ENCODE measurements at places on chromosomes 1 and 21.

DNA sequence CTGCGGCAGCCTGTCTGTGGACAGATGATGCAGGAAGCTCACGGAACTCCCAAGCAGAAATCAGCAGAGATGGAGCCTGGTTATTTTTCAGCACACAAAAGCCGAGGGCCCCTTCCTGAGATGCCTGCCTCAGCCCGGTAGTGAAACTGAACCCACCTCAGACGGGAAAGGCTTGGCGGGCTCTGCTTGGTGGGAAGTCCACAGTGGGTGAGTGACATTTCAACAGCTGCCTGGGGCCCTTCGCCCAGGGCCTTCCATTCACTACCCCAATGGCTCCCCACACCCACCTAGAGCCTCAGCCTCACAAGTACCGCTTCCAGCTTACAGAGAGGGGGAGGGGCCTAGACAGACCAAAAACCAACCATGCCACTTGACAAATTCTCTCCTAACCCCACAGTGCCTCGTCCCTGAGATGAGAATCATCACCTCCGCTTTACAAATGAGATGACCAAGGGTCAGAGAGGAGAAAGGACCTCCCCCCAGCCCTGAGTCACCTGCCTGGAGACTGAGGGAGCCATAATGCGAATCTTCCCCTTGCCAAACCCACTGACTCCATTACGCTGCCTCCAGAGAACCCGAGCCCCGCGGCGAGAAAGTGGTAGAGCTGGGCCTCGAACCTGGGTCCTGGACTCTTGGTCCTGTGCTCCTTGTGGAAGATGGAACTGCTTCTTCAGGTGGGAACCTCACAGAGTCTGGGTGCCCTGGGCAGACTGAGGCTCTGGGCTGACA lies 3.4 kb upstream of the ECE1 start:
- DNase-seq, result no peak

- no peak for DNase-seq
Measured at GRCh38 chr1:50852889-50853288, 107.2 kb downstream of the FAF1 start.

GRCh38 chr1:15151377-15151806 lies 2.2 kb upstream of the TMEM51 start:
- DNase-seq, result no peak

- DNase-seq, result no peak
Measured at GRCh38 chr1:185966471-185966870, 232.3 kb downstream of the HMCN1 start.

GRCh38 chr1:212479188-212479587 lies 46.5 kb downstream of the NENF start:
- DNase-seq, result no peak

DNA sequence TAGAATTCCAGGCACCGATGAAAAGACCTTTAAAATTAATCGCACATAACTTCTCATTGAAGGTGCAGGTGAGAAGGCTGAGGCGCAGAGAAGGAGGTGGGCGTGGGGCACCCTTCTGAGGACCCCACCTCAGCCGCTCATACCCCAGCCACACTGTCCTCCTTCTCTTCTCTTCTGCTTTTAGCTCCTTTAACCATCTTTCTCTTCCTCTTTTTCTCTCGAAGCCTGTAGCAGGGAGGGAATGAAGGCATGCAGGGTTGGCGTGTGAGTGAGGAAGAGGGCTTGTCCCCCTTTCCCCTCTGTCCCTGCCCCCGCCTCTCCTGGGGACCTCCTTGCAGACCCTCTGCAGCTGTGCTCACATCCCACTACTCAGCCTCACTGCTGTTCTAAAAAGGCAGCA lies 57.8 kb upstream of the CACNA1E start:
- no peak for DNase-seq

DNA sequence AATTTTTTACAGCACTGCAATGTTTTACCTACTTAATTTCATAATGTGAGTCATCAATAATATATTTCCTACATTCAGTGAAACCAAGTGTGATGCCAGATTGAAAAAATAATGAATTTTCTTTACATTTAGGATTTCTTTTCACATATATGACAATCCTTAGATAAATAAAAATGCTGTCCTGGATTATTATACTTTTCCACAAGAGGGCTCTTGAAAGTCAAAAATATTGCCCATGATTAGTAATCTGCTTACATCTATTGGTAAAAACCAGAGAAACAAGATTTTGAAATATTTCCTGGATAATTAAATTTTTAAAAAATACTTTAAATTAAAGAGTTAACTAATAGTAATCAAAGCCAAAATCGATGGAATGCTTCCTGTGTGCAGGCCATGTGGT lies 86.8 kb upstream of the PLPPR4 start:
- DNase-seq, result no peak

DNA sequence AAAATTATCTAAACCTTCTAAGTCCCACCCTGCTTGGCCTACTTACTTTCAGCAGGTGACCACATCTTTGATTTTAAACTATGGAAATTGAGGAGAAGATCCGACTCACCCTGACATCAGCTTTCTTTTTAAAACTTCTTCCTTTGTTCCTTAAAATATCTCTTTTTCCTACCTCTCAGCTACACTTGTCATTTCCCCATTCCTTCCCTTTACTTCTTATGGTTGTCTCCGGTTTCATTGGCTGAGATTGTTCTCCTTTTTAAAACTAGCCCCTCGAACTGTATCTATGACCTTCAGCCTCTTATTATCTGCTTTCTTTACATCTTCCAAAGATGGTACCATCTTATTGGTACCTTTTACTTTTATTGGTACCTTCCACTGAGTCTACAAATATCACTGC lies 87.8 kb upstream of the NRIP1 start:
- no peak for DNase-seq

DNA sequence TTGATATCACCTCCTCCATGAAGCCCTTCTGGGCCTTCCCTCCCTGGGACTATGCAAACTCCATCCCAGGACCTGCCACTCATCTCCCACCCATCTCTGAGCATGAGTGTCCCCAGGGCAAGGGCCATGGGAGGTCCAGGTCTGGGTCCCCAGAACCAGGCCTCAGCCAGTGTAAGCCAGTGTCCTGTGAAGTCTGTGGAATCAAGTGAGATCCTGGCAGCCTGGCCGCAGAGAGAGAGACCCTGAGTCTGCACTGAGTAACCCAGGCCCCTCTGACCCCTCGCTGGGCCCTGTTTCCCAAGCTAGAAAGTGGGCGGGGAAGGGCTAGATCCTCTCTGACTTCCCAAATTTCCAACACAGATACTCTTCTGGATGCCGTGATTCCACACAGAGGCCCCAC lies 132.7 kb downstream of the DMRTB1 start:
- DNase-seq, result no peak

- DNase-seq, result no peak
Measured at GRCh38 chr1:46148318-46148717, 15.9 kb upstream of the PIK3R3 start.

GRCh38 chr1:5424802-5425703 lies 567.2 kb downstream of the NPHP4 start:
- DNase-seq, result no peak

GRCh38 chr1:111747282-111747734 lies 8.1 kb upstream of the INKA2 start:
- peak; percentile 31 for DNase-seq

GRCh38 chr1:41754540-41754939 lies 164.2 kb downstream of the HIVEP3 start:
- no peak for DNase-seq

GRCh38 chr1:43073490-43074230 lies 98.4 kb downstream of the EBNA1BP2 start:
- peak; percentile 69 for DNase-seq

DNA sequence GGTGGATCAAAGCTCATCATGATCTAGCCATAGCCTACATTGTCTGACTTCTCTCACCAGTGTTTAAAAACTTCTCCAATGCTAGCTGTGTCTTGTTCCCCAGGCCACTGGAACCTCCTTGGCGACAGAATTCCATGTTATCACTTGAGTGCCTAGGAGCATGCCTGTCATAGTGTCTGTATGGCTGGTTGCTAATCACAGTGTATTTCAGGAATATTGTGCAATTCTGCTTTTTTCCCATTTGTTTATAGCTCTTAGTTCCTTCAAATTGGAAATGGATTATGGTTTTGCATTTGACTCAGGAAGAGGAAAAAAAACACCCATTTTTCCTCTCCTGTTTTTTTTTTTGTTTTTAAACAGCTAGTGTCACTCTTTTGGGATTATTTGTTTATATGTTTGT lies 25.5 kb downstream of the ROR1 start:
- DNase-seq, result no peak

DNA sequence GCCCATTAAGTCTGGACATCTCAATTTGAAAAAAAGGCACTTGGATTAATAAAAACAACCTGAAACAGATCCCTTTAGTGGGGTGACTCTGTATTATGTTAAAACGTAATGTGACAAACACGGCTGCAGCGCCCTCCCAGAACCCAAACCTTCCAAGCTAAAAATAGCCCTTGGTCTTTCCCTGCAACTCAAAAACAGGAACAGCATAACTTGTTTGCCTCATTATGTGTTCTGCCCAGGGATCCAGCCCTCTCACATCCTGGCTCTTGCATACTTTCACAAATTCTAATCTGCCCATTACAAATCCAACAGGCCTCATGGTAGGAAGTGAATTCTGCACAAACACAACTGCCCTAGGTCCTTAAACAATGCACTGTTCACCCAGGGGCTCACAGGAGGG lies 94.7 kb upstream of the GADD45A start:
- no peak for DNase-seq

DNA sequence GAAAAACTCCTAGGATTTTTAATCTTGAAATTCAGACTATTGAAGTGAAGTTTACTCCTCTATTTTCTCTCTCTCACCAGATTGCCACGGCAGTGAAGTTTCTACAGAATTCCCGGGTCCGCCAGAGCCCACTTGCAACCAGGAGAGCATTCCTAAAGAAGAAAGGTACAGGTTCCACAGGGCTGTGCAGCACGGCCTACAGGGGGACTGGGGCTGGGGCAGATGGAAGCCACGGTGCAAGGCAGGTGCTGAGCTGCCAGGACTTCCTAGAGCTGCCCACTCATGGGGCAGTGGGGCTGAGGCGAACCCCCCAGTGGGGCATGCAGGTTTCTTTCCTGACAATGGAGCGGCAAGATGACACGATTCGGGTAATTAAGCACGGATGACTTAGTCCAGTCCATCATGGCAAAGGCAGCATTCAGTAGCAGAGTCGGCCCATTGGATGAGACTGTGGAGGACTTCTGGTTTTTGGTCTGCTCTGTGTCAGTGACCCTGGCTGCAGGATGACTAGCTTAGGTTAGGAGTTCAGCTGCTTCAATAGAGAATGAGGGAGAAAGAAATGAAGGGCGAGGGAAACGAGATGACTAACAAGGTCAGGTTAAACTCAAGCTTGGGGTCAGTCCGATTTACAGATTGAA lies 61.5 kb downstream of the PEX14 start:
- no peak for DNase-seq

- DNase-seq, result no peak
Measured at GRCh38 chr1:175364424-175365076, 172.0 kb upstream of the KIAA0040 start.

DNA sequence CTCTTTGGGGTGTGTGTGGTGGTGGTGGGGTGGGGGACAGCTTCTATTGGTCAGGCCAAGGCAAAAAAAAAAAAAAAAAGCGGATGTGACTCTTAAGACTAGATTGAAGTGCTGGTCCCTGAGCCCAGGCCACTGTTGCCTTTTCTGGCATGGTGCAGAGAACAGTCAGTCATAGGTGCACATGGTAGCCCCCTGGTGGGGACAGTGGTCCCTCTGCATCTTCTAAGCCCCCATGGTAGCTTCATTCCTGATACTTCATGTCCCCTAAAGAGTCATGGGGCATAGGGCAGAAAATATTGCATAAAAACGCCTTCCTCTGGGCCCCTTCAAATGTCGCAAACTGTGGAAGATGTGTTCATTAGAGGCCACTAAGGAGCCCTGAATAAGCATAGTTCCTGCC lies 371.8 kb downstream of the NPHP4 start:
- DNase-seq, result no peak

DNA sequence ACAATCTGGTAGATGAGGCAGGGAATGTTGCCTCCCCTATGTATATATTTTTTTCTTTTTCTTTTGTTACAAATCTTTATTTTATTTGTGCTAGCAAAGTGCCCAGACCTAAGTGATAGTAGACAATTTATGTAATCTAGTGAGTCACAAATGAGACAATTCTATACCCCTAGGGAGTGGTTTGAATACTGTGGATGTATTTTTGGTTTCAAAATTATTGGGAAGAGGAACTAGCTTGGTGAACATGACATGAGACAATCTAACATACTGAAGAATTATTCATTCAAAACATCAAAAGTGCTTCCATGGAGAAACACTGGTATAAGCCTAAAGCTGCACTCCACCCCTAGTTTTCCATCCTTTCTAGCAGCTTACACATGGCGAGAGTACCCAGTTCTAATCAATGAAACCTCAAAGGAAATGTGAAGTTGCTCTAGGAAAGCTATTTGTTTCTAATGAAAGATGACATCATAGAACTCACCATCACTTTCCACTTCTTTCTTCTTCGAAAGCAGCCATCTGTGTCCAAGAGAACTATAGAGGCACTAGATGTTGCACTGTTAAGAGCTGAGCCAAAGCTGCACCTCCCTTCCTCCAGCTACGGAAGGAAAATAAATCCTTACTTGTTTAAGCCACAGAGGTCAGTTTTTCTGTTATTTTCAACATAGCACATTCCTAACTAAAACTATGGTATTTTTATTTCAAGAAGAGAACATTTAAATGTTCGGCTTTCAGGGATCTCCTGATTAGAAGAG lies 764.6 kb downstream of the LTN1 start:
- DNase-seq, result no peak

DNA sequence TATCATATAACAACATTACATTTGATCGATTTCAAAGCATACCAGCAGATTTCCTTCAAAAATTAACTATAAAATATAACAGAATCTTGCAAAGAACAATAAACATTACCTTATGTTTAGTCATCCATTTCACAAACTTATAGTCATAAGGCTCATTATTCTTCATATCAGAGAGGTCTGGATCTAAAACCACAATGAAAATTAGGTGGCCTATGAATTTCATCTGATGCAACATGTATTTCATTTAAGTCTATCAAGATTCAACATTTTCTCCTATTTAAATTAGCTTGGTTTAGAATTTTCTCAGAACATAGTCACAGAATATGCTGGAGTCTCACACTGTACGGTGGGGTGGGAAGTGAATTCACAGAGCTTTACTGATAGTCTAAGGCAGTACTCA lies 49.2 kb downstream of the KYAT3 start:
- DNase-seq, result no peak

DNA sequence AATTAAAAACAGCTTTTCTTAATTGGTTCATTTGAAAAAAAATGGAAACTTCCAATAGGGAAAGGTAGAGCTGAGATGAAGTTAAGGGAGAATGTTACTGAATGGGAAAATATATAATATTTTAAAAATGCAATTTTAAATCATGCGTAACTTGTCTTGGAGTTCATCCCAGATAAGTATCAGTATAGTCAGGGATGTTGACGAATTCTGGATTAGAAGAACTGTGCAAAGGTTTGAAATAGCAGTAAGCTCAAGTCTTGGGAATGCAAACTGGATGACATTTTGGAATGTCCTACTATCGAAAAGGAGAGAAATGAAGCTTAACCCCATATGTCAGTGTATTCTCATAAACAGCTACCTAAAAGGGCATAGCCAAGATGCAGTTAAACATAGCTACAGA lies 4.0 kb upstream of the ST6GALNAC3 start:
- DNase-seq, result no peak

GRCh38 chr1:241658081-241658793 lies 6.2 kb downstream of the WDR64 start:
- DNase-seq, result no peak

- no peak for DNase-seq
Measured at GRCh38 chr21:27108701-27109100, 141.8 kb upstream of the ADAMTS5 start.

All from psoas muscle (tissue), 8 donors.